Hematopoietic multipotent progenitor cell (in vitro differentiated cells): ENCODE measurements at places on chromosomes 11 and 22.

DNA sequence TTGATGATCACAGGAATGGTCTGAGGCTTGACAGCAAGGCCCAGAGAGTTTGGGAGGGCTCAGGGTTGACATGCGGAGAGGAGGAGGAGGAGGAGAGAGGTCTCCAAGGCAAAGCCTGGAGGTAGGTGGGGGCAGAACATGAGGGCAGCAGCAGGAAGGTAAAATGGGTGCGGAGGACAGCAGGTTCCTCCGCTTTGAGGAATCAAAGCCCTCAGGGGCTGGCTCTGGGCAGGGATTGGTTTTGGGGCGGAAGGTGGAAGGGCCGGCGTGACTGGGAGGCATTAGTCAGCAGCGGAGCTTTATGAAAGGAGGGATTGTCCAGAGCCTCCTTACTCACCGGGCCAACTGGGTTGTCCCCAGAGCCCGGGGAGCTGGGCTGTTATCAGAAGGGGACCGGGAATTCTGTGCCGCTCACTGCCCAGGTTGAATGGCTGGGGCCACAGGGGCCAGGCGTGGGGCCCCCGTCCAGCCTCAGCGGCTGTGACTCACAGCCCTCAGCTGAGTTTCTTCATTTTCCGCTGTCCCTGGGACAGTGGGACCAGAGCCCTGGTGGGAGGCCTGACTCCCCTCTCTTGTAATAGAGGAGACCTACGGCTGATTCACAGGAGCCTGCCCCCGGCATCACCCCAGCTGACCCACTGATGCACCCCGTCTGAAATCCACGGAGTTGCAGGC lies 36.2 kb downstream of the LIF start:
- DNase-seq: no peak

- no peak for DNase-seq
Observed at GRCh38 chr11:1458340-1459218, 28.0 kb downstream of the MOB2 start.

DNA sequence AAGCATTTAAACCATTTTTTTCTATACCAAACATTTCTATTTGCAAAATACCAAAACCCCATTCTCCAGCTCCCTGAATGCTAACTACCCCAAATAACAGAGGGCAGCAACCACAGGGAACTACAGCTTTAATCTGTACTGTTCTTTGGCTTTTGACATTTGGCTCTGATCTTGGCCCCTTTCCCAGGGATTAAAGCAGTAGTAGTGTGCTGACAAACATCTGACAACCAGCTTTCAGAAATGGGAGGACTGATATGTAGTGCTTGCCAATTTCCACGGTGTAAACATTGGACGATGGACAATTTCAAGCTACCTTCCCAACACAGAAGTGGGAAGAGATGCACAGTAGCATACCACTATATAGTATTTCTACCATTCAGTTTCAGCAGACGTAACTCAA lies 88.4 kb upstream of the TEAD1 start:
- no peak for DNase-seq

- no peak for DNase-seq
Observed at GRCh38 chr11:93487032-93487483, 56.1 kb downstream of the SMCO4 start.

GRCh38 chr11:93766504-93766903 lies 17.6 kb upstream of the MED17 start:
- no peak for DNase-seq

- no peak for DNase-seq
Observed at GRCh38 chr22:43275545-43276317, 67.4 kb downstream of the SCUBE1 start.

GRCh38 chr22:32758866-32759385 lies 42.6 kb upstream of the TIMP3 start:
- DNase-seq: no peak

GRCh38 chr22:17481424-17481823 lies 81.9 kb upstream of the SLC25A18 start:
- no peak for DNase-seq

GRCh38 chr11:92955860-92956259 lies 13.6 kb upstream of the MTNR1B start:
- DNase-seq: no peak

DNA sequence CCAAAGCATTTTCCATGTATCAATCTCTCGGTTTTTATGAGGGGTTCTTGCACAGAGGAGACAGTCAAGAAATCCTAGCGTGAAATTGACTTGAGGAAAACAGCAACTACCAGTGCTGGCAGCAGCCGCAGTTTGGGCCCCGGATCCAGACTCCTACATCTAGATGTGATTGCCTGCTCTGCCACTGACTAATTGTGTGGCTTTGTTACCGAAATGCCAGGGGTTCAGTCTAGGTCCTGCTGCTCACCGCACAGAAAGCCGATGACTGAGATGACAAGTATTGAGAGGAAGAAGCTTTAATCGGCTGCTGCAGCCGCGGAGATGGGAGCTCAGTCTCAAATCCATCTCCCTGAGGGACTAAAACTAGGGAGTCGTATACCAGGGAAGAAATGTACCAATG lies 8.2 kb upstream of the GLB1L3 start:
- no peak for DNase-seq

DNA sequence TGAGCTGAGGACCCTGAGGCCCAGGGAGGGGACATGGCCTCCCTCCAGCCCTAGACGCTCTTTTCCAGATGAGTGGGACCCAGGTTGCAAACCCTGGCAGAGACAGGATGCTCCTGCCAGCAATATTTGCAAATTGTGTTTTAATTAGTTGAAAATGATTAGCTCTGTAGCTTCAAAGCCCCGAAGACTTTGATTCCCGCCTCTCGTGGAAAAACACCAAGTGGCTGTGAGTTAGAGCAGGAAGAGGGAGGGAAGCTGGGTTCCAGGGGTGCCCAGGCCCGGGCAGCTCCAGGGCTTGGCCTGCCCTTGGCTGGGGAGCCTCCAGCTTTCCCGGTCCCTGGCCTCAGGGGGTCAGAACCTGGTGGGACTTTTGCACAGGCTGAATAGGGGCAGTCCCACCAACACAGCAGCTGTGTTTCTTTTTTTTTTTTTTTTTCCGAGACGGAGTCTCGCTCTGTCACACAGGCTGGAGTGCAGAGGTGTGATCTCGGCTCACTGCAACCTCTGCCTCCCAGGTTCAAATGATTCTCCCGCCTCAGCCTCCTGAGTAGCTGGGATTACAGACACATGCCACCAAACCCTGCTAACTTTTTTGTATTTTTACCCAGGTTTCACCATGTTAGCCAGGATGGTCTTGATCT lies 101.6 kb upstream of the RTL6 start:
- no peak for DNase-seq

DNA sequence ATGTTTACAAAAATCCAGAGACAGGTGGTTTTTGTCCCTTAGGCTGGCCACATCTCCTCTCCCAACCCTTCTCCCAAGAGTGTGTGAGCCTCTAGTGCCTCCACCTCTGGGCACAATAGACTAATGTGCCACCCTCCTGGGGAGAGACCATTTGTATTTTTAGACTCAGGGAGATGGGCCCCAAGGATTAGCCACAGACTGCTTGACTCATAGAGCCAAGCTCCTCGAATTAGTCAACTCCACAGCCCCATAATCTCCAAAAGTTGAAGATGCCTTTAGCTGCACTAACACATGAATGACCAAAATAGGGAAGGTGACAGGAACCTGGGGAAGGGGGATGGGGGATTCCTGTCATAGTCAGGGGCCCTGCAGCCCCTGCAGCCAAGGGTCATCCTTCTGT lies 53.0 kb upstream of the LRRC32 start:
- DNase-seq: no peak

- DNase-seq: no peak
Observed at GRCh38 chr11:58844361-58845005, at the start of gene GLYATL2. Gene GLYATL2 (minus strand): TSS chr11:58844704. CDS start chr11:58839612, 5,092 bp downstream.

DNA sequence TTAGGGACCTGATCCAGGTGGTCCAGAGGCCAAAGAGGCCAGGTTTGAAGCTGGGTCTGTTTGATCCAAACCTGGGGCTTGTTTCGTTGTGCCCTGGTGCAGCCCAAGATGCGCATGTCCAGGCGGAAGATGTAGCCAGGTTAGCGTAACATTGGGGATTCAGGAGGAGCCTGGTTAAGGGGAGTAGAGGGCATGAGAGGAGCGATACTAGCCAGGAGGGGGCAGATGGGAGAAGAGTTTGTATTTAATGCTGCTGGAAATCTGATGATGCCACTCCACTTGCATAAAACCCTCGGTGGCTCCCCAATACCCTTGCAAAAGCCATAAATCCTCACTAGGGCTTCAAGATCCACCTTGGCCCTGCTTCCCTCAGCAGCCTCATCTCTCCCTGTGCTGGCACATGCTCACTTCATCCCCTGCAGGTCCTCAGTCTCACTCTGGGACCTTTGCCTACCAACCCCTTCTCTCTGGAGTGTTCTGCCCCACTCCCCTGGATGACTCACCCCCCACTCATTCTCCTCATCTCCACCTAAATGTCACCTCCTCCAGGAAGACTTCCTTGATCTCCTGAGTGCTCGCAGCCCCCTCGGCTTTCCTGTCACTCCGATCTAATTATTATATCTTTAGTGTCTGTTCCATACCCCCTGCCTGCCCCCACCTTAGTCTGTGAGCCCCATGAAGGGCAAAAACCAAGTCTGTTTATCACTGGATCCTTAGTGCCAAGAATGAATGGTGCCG lies 95.9 kb downstream of the MIAT start:
- no peak for DNase-seq

DNA sequence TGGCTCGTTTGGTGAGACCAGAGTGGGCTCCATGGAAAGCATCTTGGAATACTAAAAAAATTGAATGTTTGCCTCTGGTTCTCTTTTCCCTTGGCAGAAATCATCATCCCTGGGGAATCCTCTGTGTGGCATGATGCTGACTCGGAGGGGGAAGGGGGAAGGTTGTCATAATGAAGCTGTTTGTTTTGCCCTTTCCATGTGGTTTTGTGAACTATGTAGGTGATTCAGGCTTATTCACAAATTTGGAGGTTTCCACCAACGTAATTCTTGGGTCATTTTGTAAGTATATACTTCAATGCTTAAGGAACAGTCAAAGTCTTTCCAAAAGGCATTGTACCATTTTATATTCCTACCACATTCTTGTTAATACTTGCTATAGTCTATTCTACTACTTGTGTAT lies 754.0 kb upstream of the FAT3 start:
- no peak for DNase-seq

DNA sequence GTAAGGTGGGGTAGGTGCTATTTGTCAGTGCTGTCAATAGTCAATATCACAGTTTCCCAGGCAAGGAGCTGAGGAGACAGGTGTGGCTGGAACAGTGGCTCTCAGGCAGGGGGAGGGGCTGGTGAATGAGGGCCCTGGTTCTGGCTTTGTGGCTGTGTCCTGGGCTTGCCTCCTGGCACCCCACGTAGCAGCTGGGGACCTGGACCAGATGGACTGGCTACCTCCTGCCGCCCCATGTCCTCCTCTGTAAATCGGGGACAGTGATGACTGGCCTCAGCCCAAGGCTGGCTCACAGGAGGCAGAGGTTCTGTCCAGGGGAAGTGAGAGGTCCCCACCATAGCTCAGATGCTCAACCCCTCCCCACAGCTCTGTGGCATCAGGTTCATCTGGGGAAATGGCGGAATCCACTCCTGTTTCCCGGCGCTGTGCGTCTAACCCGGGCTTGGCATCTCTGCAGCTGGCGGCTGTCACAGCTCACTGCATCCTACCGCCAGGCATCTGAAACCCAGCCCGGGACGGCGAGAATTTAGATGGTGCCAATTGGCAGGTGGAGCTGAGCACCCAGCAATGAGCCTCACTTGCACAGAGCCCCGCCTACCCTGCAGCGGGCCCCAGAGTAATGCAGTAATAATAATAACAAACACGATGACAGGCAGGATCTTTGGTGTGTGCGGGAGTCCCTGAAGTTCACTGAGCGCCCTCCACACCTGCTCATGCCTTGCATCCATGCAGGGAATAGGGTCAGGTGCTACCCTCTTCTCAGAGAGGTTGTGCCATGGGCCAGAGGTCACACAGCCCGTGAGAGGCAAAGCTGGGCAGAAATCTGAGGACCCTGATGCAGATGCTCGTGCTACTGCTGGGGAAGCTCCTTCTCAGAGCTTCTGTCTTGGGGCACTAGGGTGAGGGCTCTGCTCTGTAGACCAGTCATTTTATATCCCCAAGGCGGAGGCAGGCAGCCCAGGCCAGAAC lies 27.8 kb upstream of the SHISAL1 start:
- DNase-seq: no peak

GRCh38 chr11:129319201-129319600 lies 56.4 kb upstream of the BARX2 start:
- no peak for DNase-seq

DNA sequence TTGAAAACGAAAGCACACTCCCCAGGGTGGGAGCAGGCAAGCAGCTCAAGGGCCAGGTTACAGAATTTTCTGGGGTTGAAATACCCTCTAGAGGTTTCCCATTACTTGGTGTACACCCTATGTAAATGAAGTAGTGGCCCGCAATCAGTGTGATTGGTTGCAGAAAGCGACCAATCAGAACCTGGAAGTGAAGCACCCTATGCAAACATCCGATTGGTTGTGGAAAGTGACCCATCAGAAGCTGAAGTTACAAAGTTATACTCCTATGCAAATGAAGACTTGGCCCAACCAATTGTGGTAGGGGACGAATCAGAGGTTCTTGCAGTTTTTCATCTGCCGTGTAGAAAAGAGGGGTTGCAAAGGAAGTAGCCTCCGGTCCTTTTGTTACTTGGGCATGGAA lies 19.2 kb downstream of the PRR5 start:
- no peak for DNase-seq

DNA sequence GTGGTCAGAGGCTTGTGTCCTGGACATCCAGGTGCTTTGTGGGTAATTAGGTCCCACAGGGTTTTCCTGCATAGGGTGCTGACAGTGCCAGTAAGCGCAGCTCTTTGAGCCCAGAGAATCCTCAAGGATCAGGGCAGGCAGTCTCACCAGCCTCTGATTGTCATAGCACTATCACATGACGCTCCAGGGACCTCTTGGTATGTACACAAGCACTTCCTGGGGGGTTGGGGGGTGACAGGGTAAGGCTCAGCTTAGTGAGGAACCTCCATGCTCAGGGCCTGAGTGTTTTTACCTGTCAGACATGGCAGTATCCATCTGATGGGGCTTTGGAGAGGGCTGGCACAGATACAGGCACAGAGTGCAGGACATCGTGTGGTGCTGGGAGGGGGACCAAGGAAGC lies 27.9 kb upstream of the SUSD2 start:
- no peak for DNase-seq

- no peak for DNase-seq
Observed at GRCh38 chr11:28108958-28109357, 770 bp downstream of the METTL15 start.

GRCh38 chr11:82969811-82970210 lies 68.3 kb downstream of the DDIAS start:
- DNase-seq: no peak
